ENCODE measurements at places on chromosomes 13 and 19.
A peak's percentile ranks its signal among the peaks of the same experiment; 100 is the strongest.

DNA sequence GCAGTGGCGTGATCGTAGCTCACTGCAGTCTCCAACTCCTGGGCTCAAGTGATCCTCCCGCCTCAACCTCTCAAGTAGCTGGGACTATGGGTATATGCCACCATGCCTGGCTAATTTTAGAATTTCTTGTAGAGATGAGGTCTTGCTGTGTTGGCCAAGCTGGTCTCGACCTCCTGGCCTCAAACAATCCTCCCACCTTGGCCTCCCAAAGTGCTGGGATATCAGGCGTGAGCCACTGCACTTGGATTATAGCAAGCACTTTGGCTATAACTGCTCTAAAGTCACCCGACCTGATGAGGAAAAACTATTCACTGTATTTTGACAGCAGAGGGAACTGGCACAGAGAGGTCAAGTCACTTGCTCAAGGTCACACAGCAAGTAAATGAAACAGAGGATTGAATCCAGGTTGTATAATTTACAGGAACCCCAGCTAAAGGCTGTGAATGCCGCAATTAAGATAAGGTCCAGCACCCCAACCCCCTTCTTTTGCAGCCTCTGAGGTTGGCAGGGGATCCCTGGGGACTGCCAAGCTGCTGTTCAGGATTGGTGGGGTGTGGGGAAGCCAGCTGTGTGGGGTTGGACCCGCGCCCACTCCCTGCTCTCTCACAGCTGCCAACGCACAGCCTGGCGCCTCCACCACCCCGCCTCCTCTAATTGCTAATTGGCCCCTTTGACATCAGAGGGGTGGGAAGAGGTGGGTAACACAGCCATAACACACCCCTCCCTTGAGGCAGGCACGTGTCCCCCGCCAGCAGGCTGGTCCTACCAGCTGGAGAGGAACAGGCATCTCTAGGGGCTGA lies 6.0 kb downstream of the TMIGD2 start:
- DNase-seq = no peak

DNA sequence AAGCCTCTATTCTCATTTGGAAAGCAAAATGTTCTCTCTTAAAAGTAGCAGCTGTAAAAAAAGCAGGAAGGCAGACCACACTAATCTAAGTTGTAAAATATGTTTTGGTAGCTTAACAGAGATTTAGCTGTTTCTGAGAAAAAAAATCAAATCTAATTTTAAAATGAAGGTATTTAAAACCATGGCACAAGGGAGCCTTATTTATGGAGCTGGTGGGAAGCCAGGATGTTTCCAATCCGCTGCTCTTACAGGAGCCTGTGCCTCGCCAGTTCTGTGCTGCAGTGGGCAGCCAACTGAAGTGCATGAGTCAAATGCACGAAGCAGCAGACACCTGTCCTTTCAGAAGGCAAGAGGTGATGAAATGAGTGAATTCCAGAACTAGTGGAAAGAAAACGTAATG lies 28.2 kb downstream of the GPC6 start:
- no peak for DNase-seq

DNA sequence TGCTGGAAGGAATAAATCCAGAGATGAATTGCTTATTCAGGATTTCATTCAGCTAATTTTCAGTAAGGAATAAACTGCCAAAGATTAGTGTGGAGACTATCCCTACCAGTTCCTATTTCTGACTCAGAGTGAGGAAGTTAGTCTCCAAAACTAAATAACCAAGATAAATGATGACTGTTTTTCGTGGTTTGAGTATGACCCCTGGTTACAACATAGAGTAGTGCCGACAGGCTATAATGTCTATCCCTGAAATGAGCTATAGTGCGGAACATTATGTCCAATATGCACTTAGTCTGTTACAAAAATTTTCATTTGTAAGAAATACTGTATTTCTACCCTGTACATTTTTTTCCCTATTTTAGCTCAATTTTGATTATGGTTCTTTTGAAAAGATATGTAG lies 51.4 kb downstream of the NBEA start:
- peak; percentile 5 for DNase-seq

- DNase-seq = no peak
Measured at GRCh38 chr19:10876459-10877240, 5.3 kb downstream of the CARM1 start.
